ENCODE measurements at places on chromosomes 6 and 20.
A peak's percentile ranks its signal among the peaks of the same experiment; 100 is the strongest.

GRCh38 chr6:156869980-156870398, 92.8 kb downstream of the ARID1B start:
- no peak for DNase-seq

- DNase-seq = no peak
Measured at GRCh38 chr6:110999634-111000270, 17.9 kb downstream of the RPF2 start.

GRCh38 chr6:1313767-1314503, 2.0 kb downstream of the FOXQ1 start:
- no peak for DNase-seq

DNA sequence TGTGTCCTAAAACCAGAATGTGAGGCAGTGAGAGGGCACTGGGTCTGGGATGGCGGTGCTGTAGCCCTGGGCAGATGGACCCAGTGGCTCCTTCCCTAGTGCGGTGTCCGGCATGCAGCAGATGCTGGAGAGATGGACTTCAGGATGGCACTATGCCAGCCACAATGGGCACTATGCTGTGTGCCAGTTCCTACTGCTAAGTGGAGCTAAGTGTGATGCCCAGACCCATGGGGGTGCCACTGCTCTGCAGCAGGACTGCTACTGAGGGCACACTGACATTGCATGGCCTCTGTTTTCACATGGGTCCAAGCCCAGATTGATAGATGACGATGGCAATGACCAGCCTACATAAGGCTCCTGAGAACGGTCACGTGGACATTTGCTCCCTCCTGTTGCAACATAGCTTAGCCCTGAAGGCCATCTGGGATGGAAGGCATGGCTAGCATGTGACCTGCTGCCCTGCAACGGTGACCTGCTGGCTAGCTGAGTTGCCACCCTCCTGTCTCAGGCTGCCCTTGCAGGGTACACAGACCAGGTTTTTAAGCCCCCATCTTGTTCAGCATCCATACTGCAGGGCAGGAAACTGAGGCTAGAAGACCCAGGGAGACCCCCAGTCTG, 31.3 kb upstream of the KCNK16 start:
- DNase-seq = no peak

- no peak for DNase-seq
Measured at GRCh38 chr6:56690519-56691285, 48.0 kb upstream of the DST start.

- no peak for DNase-seq
Measured at GRCh38 chr6:15290962-15291704, 45.3 kb downstream of the JARID2 start.

GRCh38 chr6:92762443-92763273, 656.7 kb downstream of the EPHA7 start:
- no peak for DNase-seq

DNA sequence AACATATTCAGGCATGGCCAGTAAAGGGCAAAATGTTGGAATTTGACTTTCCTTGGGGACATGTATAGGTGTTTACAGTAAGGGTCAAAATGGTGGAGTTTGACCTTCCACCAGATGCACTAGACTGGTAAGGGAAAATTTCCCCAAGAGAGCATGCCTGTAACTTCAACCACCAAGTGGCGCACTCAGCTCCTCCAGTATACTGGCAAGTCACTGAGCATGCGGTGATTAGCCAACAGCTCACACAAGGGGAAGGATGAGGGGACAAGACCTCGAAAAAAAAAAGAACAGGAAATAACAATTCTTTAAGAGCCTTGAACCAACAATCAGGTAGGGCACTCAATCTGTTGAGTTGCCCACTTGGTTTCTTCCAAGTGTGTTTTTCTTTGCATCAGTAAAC, 140.9 kb downstream of the EYS start:
- no peak for DNase-seq

GRCh38 chr6:158474961-158475343, 84.9 kb upstream of the TMEM181 start:
- no peak for DNase-seq

GRCh38 chr20:40848526-40848925, 159.5 kb upstream of the MAFB start:
- no peak for DNase-seq

- DNase-seq = no peak
Measured at GRCh38 chr20:45253261-45253660, 1.1 kb downstream of the SLPI start.

GRCh38 chr6:41748542-41748941, 1.3 kb upstream of the PGC start:
- DNase-seq = no peak

GRCh38 chr6:226516-227073, 65.7 kb upstream of the DUSP22 start:
- DNase-seq = no peak

GRCh38 chr6:53412021-53412715, 63.4 kb upstream of the ELOVL5 start:
- no peak for DNase-seq

DNA sequence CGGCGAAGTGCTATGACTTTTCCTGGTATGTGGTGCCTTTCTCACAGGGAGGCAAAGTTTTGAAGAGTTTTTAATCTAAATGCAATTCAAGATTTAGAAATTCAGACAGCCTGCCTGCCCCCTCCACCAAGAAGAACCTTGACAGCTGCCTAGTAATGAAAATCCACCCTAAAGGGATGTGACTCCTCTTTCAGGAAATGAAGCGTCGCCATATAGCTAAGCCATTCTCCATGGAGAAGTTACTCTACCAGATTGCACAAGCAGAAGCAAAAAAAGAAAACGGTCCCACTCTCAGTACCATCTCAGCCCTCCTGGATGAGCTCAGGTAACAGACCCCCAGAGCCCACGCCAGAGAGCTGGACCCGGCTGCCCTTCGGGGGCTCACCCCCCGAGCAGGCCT, 150.1 kb downstream of the DTNBP1 start:
- DNase-seq = no peak

- no peak for DNase-seq
Measured at GRCh38 chr6:75813476-75814250, 64.6 kb downstream of the MYO6 start.

GRCh38 chr20:32040142-32040953, 11.7 kb upstream of the HCK start:
- DNase-seq = peak; percentile 48

DNA sequence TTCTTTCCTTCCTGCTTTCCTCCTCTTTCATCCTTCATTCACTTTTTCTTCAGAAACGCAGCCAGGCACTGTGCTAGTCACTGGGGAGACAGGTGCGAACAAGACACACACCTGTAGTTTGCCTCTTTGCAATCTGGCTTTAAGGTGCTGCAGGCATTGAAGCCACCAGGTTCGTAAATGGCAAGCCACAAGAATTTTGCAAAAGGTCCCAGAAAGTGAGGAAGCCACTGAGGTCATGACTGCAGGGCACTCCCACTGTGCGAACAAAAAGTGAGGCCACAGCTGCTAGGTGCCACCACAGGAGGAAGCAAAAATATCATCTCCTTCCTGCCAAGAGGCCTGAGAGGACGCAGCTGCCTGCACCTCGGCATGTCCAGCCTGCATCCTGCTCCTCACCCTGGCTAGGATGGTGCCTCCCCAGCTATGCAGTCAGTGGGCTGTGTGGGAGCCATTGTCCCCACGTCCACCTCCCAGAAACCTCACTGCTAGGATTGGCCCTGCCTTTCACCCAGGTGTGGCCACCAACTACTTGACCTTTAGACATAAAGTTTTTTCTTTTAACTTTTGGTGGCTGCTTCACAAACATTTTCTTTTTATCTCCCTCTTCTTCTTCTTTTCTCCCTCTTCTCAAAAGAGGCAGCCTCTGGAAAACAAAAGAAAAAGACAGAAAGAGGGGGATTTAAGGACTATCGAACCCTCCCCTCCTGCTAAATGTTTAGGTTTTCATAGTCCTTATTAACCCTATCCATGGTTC, 230.8 kb downstream of the BCAS1 start:
- no peak for DNase-seq

DNA sequence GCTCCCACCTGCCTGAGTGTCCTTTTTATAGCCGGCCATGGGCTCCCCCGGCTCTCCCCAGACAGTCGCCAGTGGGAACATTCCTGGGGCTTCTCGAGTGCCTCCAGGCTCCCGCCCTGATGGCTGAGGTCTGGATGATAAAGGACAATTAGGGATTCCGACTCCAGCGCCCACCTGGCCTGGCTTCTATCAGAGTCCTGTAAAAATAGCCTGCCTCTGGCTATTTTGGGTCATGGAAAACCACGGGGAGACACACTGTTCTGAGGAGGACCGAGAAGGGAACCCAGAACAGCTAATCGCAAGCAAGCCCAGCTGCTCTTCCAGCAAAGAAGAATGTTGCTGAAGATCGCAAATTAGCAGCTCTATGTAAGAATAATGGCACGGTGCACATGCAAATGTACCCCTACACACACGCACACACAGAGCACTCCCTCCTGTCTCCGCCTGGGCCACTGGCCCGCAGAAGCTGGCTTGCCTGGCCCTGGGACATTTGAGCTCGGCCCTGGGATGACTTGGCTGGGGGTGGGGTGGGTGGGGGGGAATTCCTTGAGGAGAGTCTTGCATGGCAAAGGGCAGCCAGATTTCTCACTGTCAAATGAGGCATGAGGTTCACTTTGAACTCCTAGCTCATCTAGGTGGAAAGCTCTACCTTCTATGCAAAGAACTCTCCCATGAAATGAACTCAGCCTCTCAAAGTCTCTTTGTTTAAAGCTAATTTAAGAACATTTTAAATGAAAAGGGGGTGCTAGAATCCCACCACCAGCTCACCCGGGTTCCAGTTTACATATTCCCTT, 55.3 kb downstream of the CTCFL start:
- DNase-seq = no peak

- DNase-seq = no peak
Measured at GRCh38 chr6:80974579-80974978, 777.9 kb downstream of the TENT5A start.

DNA sequence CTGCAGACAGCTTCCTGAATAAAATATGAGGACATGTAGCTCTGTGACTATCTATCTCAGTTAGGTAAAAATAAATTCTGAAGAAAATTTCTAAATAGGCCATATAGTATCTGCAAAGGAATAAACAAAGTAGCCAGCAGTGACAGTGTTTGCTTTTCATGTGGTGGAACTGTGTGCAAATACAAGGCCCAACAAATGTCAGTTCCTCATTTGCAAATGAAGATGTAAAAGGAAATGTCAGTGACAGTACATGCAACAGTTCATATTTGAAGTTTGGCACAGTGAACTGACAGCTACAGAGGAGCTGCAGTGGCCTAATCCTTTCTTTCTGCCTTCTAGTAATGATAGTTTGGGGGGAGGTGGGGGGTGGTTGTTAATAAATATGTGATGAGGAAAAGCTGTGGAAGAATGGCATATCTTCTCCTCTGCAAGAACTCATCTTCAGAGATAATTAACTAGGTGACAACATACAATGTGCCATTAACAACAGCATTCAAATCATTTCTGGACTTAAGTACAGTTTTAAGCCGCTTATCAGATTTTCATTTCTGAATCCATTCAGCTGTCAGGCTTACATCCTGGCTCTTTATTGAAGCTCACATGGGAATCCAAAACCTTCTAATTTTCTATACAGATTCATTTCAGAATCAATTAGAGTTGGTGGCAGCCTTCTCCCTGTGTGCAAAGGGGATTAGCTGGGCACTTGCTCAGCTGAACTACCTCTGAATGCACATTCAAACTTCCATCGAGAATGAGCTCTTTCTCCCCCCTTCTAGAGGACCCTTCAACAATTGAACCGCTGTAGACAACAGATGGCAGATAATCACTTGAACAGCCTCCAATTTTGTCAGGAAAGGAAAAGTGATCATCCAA, 1059.0 kb upstream of the EPHA7 start:
- no peak for DNase-seq

DNA sequence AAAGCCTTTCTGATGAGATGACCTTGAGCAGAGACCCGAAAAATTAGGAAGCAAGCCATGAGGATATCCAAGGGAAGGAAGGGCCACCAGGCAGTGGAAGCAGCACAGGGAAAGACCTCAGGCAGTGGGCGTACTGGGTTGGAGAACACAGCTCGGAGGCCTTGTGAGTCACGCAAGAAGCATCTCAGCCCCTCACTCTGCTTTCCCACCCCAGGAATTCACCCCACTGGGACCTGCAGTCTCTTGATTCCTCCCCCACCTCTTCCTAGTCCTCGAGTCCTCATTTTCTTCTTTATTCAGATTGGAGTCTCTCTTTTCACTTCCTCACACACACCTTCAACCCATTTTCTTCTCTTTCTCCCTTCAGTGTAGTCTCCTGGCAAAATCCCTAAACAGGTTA, 27.0 kb downstream of the RPRD1B start:
- no peak for DNase-seq

DNA sequence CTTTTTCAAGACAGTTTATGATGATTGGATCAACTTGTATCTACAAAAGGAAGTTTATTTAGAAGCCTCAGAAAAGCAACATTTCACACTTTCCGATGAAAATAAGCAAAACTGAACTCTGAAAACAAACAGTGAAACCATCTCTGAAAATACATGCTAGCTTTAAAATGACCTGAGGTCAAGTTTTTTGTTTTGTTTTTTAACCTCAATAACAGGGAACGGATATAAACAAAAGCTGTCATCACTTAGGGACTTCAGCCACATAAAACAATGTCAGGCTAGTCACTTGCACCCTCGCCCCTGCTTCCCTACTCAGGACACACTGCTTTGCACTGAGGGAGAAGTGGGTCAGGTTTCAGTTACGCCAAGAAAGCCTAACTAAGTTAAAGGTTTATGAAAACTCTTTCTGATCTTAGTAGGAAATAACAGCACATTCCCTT, 11.6 kb downstream of the BACH2 start:
- no peak for DNase-seq

DNA sequence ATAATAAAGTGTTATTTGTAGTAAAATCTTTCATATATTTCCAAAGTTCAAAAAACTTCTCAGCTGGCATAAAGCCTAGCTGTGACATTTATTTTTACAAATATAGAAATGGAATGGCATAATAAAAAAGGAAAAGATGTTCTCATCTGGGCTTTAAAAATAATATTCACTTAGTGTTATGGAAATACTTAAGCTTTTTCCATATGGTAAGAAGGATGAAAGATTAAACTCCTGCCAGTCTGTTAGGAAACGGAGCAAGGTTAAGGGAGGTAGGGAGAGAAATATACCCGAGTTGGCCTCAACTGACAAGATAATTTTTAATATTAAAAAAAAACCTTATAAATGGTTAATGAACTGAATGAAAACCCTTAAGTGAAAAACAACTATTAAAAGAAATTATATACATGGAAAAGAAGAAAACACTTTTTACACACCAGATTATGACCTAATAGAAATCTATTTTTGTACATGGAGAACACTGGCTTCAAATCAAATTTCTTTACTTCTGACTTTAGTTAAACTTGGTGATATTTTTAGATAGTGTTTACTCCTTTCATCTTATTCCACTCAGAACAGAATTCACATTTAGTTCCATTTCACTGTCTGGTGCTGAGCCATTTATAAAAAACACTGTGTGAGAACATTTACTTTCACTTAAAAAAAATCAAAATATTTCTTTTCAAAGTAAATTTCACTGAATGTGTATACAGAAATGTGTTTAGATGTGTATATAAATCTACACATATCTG, 137.0 kb downstream of the DST start:
- no peak for DNase-seq
